NCI-H2171 (cell line): ENCODE measurements at places on chromosomes 5 and 9.

DNA sequence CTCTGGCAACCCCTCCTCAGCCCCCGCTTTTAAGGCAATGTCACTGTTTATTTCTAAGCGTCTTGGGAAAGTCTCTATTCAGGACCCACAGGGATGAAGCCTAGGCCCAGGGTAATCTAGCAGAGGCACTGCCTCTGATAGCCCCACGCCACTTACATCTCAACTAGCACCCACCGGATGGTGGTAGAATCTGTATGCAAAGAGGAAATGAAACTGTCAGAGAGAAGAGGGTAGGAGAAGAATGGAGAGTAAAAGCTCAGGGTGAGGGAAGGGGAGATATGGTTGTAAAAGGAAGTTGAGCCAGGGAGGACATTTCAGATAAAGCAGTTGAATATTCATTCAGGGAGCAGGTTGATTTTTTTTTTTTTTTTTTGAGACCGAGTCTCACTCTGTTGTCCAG is 3.0 kb downstream of the FRRS1L start:
- DNase-seq: no peak

DNA sequence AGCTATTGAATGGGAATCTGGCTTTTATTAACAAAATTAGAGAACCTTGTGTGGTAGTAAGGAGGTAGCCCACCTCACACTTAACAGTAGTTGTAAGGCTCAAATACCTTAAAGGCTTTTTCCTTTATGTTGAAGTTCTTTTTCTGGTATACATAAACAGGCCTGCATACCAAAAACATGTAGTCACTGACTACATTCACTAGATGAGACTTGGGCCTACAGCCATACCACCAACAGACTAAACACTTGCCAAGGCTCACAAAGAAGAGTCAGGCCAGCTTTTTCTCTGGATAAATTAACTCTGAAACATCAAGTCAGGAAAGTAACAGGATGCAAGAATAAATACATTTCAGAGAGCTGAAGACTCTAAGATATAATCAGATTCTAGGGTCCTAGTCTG is 78.6 kb upstream of the MPDZ start:
- DNase-seq: no peak

DNA sequence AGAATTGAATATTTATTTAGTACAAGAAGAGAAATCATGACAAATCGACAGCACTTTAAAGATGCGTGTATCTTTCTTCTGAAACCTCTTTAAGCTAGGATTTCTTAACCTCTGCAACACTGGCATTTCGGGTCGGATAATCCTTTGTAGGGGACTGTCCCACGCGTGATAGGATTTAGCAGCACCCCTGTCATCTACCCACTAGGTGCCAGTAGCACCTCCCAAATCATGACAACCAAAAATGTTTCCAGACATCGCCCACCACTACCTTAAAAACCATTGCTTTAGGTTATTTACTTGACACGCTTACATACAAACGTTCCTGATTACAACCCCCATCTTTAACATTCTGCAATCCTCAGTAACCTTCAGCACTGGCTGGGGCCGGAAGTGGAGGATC is 223.1 kb downstream of the TRIM32 start:
- no peak for DNase-seq

DNA sequence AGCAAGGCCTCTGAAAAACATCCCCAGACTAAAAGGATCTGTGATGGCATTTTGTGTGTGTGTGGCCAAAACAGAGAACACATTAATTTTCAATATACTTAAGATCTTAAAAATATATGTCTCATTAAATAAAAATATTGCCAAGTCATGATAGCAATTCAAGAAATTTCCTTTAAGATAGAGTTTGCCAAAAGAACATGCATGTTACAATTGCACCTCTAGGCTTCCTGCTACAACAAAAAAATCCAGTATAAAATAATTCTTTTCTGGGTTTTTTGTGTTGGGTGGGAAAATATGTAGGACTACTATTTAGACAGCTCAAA is 5.2 kb downstream of the ANXA1 start:
- DNase-seq: no peak

GRCh38 chr5:143871672-143872071 is 59.7 kb downstream of the HMHB1 start:
- no peak for DNase-seq

DNA sequence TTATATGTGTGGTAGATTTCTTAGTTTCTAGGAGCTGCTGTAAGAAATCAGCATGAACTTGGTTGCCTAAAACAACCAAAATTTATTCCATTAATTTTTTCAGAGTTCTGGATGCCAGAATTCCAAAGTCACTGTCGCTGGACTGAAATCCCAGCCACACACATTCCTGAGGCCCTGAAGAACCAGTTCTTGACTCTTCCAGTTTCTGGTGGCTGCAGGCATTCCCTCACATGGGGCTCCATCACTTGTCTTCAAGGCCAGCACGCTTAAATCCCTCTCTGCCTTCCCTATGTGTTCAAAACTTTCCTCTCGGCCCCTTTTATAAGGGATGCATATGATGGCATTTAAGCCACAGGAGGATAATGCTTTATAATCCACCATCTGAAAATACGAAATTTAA is 1237.5 kb upstream of the CDH9 start:
- DNase-seq: no peak

DNA sequence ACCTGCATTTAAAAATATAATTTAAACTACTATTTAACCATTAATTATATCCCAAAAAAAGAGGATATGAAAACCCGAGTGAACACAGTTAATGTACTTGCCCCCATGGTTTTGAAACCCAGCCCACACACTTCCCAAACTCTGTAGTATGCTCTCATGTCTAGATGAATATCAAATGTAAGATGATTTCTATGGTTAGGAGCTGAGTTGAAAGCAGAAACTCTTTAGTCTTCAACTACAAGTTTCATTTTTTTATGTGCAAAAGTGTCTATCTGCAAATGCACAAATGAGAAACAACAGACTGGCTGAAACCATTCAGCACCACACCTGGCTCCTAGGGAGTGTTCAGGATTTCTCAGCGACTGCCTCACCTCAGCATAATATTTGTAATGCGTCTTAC is 183.3 kb downstream of the SEMA5A start:
- no peak for DNase-seq

- no peak for DNase-seq
Observed at GRCh38 chr5:138528744-138529469, 14.1 kb downstream of the ETF1 start.
